ENCODE measurements at places on chromosomes 12 and 14.
A peak's percentile ranks its signal among the peaks of the same experiment; 100 is the strongest.

- DNase-seq: no peak
Measured at GRCh38 chr12:87290505-87290904, 738.7 kb downstream of the C12orf50 start.

DNA sequence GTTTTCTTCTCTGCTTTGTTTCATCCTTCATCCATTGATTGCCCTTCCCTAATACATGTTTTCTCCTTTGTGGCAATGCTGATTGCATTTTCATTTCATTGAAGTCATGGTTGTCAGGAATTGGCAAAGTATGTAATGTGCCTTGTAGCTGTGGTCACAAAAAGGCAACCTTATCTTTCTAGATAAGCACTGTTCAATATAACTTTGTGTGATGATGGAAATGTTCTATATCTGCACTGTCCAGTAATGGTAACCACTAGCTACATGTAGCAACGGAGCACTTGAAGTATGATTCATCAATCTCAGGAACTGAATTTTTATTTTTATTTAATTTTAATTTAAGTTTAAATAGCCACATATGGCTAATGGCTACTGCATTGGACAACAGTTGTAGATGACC, 79.8 kb downstream of the PCNX1 start:
- DNase-seq: peak; percentile 51

DNA sequence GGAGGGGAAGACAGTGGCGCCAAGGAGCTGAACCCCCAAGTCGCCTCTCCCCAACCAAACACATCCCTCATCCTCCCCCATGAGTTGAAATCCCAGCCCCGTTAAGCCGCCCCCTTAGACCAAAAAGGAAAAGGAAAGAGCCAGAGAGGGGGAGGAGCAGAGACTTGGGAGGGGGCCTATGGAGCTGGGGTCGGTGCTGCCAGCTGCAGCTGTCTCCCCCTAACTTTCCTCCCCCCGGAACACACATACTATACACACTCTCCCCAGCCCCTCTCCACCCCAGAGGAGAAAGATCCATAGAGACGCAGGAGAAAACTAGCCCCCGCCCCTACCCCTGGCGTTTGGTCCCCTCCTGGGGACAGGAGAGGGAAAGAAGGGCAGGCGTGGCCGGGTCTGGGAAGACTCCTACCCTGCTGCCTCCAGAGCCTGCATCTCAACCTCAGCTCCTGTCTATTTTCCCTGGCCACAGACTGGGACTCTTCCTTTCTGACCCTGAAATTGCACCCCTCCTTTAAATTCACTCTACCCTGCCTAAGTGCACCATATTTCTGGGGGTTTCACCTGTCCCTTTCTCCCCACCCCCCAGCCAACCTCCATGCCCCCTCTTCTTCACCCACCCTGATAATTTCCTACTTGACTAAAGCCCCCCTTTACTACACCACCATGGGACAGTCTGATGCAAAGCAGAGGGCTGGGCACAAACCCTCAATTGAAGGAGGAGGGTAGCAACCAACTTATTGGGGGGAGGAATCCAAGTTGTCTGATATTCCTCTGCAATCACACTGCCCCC, 1.7 kb upstream of the HOXC9 start:
- DNase-seq: no peak

GRCh38 chr12:28872654-28873268, 276.3 kb upstream of the FAR2 start:
- DNase-seq: peak; percentile 80

Data from amniotic epithelial cell (primary cell).